ENCODE measurements at places on chromosomes 2 and 18.

GRCh38 chr18:63439334-63439733, 17.1 kb upstream of the VPS4B start:
- DNase-seq = peak; percentile 66

DNA sequence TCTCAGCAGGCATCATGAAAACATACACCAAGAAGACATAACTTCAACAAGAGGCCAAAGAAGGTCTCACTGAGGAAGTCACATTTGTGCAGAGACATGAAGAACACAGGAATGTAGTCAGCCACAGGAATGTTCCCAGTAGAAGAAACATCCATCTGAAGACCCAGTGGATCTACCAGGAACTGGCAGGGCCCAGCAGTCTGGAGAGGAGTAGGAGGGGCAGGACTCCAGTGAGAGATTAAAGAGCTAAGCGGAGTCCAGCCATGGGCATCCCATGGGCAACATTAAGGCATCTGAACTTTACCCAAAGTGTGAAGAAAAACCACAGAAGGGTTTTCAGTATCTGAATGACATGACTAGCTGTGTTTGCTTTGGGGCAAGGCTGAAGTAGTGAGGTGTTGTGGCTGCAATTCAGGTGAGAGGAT, 103.1 kb downstream of the UPP2 start:
- DNase-seq = no peak

DNA sequence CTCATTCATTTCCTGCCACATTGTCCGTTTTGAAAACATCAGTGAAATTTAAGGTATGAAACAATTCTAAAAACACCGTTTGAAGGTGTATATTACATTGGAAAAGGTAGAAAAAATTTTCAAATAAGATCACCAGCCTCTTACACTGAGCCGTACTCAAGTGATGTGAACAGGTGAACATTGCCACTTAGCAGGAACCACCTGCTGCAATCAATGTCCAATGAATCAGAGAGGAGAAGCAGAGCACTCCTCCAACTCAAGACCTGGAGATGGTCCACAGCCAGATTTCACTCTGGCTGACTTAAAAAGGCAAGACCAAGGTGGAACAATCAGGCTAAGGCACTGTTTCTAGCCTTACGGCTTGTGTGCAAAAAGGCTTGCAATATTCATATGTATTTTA, 110.3 kb upstream of the TTN start:
- no peak for DNase-seq

GRCh38 chr2:48080534-48081316, 174.4 kb upstream of the FBXO11 start:
- DNase-seq = no peak

DNA sequence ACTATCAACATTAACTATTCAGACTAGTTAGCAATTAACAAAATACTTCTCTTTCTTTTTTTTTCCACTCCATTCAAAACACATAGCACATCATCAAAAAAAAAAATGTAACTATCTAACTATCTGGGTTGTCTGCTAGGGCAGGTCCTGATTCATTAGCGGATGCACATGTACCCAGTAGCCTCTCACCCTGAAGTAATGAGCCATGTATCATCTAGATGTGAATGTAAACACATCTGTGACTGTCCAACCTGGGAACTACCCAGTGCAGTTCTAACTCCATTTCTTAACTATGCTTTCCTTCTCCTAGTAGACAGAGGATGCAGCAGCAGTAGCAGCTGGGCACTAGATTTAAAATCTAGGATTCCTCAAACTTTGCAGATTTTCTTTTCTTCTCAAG, 183.1 kb upstream of the PIK3C3 start:
- DNase-seq = no peak

- DNase-seq = no peak
Observed at GRCh38 chr2:9251154-9252001, 44.8 kb downstream of the ASAP2 start.

DNA sequence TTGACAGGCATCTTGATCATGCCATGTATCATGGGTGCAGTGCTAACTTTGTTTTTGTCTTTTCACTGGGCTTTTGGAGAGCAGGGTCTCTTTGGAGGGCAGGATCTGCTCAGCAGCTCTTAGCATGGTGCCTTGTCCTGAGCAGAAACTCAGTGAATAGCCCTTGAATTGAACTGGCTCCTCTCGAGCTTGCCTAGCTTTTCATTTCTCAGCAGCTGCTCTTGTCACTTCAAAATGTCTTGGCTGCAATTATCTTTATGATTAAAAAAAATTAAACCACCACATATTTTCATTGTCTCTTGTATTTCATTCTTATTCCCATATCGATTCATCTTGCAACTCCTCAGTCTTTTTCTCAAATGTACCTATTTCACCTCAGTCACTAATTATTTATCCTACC, 50.5 kb downstream of the CCDC85A start:
- no peak for DNase-seq

GRCh38 chr2:217279140-217279539, 419.3 kb upstream of the TNP1 start:
- no peak for DNase-seq

- no peak for DNase-seq
Observed at GRCh38 chr2:183232161-183232865, 108.1 kb downstream of the NUP35 start.

DNA sequence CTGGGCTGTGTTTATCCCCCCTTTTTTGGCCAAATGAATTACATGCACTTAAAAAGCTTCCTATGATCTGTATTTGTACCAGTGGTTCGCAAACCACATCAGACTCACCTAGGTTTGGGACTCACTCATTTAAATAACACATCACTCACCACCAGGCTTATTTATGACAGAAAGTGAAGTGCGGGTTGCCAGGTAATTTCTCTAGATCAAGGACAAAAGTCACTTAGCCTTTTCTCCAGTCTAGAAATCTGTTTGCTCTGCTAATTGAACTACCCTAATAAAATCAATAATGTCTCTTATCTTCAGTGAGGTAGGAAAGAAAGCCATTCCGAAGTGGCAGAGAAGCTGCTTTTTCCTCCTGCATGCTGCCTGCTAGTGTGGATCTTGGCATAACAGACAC, 88.1 kb upstream of the SLC8A1 start:
- DNase-seq = no peak

DNA sequence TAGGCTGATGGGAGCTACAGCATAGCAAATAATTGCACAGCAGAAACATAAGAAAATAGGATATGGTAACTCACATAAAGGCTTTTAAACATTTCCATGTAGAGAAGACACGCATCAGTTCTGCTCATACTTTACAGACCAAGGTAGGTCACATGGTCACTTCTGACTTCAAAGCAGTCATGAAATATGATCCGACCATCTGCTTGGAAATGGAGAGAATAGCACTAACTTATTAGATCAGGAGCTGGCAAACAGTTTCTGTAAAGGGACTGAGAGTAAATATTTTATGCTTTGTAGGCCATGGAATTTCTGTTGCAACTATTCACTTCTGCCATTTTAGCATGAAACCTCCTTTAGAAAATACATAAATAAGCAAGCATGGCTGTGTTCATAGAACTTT, 936.6 kb upstream of the FANCL start:
- no peak for DNase-seq

- DNase-seq = no peak
Observed at GRCh38 chr2:67389788-67390187, 7.3 kb upstream of the ETAA1 start.

DNA sequence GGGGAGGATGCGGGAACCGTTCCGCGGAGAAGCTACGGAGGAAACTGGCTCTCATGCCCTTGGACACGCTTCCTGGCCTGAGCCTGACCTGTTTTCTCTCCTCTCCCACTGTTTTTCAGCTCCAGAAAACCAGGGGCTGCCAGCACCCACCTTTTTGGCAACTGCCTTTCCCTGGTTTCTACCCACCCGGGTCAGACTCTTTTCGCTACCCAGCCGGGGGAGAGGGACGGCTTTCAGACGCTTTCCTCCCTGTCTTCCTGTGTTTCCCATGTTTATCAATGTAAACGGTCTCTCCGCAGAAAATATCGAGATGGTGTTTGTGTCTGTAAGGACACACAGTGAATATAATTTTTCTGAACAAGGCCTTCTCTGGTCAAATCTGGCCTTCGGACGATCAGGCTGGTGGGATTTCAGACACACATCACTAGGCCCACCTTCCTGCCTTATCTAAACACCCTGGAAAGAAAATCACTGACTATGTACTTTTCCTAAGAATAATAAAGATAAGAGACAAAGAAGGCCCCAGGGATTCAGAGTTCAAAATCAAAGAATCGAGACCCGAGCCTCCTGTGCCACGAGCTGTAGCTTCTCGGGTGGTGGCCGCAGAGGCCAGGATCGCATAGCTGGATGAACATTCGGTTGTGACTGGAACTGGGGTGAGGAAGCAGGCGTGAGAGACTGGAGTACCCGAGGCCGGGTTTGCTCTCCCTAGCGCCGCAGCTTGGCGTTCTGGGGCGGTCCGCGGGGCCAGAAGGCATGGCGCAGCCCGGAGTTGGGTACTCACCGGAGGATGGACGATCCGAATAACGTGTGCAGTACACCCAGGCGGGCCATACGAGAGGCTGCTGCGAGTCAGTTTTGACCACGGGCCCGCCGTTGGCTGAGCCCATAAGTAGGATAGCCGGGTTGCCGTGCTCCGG, 1.7 kb downstream of the EN1 start:
- no peak for DNase-seq

DNA sequence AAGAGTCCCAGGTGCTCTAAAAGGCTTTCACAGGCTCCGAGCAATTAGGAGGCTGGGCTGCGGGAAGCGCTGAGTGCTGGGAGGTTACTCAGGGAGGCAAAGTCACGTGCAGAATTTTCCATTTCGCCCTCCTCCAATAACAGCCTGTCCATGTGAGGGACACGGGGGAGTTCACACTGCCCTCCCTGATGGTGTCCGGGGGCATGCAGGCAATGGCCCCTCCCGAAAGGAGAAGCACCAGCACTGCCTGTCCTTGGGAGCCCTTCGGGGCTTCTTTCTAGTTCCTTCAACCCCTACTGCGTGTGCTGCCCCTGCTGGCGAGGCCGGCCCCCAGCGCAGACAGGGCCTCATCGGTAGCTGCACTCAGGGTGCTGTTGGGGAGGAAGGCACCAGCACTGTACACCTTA, 63.1 kb upstream of the HPCAL1 start:
- DNase-seq = no peak

- DNase-seq = no peak
Observed at GRCh38 chr2:143177096-143177786, 48.0 kb downstream of the ARHGAP15 start.

- no peak for DNase-seq
Observed at GRCh38 chr2:100391735-100392515, 25.5 kb downstream of the CHST10 start.

- no peak for DNase-seq
Observed at GRCh38 chr2:25240636-25241035, 72.3 kb upstream of the POMC start.

- DNase-seq = no peak
Observed at GRCh38 chr2:74884866-74885265, 50.9 kb downstream of the HK2 start.

DNA sequence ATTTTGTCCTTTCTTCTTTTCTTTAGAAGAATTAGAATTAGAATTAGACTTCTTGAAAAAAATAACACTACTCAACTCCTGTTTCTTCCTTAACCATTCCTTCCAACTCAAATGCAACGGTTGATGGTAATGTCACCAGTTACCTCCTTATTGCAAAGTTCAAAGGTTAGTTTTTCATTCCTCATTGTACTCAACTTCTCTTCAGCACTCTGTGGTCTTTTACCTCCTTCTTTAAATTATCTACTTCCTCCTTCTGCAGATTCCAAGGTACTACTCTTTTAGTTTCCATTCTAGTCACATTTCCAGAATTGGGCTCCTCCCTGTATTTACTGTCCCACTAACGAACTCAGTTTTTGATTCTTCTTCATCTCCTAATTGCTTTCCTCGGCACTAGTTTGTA, 700.7 kb downstream of the SATB2 start:
- no peak for DNase-seq

- no peak for DNase-seq
Observed at GRCh38 chr2:86025229-86025820, 80.4 kb downstream of the POLR1A start.

- no peak for DNase-seq
Observed at GRCh38 chr2:287471-287885, 413 bp downstream of the ALKAL2 start.

DNA sequence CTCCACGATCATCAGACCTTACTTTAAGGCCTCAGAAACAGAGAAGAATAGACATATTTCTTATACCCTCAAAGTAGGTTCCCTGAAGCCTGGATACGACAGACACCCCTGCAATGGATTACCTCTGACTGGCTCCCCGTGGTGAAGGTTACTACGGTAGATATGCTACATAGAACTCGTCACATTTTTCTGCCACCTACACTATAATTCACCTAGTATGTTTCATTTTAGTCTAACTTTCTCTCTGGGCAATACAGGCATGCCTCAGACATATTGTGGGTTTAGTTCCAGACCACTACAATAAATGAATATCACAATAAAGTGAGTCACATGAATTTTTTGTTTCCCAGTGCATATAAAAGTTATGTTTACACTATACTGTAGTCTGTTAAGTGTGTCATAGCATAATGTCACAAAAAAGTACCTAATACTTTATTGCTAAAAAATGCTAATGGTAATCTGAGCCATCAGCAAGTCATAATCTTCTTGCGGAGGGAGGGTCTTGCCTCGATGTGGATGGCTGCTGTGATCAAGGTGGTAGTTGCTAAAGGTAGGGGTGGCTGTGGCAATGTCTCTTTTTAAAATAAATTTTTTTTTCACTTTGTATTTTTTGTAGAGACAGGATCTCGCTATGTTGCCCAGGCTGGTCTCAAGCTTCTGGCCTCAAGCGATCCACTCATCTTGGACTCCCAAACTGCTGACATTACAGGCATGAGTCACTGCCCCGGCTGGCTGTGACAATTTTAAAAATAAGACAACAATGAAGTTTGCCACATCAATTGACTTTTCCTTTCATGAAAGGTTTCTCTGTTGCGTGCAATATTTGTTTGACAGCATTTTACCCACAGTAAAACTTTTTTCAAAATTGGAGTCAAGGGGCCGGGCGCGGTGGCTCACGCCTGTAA, 64.6 kb downstream of the TGIF1 start:
- DNase-seq = no peak

DNA sequence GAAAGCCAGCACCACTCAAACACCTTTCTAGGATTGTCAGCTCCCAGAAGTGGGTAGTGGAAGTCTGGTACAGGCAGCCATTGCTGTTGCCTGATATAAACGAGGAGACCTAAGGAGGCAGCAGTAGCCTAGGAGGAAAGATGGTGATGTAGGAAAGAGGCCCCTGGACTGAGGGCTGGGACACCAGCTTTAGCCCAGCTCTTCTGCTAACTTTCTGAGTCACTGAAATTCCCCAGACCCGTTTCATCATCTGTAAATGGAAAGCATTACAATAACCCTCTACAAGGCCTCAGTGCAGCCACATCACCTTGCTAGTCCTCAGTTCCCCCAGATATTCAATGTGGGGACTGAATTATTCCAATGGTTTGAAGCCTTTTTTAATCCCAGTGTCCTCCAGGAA, 336.5 kb downstream of the TNS1 start:
- no peak for DNase-seq

GRCh38 chr2:134683561-134684112, 35.2 kb downstream of the TMEM163 start:
- DNase-seq = no peak

Data from Jurkat, Clone E6-1 (cell line).